ENCODE measurements at places on chromosomes 4 and X.

DNA sequence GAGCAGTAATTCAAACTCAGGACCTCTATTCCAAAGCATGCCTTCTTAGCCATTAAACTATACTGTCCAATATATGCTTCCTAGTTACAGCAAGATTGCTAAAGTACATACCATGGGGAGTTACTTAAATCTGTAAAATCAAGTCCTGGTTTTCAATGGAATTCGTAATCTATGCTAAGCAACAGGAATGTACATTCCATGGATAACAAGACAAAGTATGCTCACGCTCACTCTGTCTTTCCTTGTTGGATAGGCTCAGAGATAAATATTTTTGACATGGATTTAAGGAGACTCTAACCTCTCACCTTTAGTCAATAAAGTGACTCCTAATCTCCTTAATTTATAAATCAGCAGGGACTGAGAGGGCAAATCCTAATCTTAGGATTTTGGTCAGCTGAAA lies 47.3 kb upstream of the STK26 start:
- no peak for DNase-seq

DNA sequence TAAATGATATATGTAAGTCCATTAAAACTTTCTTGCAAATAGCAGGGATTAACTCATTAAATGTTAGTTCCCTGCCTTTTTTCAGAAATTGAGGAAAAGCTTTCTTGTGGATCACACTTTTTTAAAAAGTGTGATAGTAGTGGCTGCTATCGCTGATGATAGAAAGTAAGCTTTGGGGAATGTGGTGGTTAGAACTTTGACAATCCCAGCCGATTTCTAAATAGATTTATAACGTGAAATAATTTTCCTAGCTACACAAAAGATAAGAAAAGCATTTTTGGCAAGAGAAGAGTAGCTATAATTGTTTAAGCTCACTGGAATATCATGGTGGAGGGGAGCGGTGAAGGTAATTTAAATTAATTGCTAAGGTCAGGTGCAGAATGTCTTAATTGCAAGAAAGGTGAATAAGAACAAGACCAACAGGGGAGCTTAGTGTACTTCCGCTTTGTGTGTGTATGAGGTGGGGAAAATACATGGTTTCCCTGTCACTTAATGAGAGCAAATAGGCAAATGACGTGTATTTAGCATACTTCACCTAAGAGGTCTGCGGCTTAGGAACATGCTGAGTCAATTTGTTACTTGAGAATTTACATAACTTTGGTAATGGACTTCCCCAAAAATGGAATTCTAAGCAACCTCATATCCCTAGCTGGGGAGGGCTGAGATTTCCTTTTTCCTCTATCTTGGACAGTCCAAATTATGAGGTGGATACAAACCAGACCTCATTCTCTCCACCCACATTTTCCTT lies 11.7 kb upstream of the IL21 start:
- DNase-seq = no peak

DNA sequence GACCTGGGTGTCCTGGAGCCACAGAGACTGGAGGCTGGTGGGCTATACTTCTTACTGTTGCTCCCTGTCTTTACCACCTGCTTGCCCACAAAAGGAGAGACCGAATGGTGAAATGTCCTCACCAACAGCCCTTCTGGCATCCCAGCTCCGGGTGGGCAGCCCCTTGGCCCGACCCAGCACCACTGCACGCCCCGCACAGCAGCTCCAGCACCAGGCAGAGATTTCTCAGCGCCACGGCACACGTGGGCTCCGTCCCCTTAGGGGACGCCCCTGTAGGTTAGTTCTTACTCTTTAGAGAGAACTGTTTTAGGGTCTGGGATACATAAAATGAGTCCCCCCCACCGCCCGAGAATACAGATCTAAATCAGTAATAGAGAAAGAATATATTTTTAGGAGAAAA lies 158.4 kb upstream of the MAB21L2 start:
- no peak for DNase-seq

DNA sequence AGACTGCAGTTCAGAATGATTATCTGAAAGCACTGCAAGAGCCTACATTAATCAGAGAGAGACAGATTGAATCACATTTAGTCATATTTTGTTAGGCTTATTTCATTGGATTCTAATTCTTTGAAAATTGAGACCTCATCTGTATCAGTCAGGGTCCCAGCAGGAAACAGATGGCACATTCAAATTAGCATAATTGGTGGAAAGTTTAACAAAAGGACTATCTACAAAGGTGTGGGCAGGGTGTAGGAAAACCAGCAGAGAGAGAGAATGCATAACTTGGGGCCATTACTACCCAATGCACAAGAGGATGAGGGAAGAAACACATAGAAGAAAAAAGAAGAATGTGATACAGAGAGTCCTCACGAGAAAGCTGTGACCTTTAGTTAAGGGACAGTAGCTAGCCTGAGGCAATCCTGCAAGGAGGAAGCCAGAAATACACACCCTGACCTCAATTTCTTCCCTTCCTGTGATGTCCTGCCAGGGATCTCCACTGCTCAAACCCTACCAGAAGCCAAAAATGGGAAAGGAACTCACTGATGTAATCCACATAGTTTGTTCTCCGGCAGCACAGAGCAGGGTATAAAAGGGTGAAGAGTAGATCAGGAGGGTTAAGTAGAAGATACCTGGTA lies 17.7 kb upstream of the XKRX start:
- no peak for DNase-seq

DNA sequence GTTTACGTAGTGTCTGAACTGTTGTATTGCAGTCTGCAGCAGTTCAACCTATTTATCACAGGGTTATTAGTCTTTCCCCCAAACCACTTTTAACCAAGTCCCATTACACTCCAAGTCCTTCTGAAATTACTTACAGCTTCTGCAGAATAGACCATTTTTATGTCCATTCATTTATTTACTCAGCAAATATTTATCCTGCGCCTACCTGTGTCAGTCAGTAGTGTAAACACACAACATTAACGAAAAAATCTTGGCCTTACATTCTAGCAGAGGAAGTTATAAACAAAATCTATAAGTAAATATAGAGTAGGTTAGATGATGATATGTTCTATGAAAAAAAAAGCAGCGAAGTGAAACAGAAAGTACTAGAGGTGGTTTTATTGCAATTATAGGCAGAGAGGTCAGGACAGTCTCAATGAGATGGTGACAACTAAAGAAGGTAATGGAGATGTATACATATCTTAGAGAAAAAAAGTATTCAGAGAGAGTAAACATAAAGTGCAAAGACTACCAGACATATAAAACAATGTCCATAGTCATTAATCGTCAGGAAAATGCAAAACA lies 534.7 kb downstream of the KCNIP4 start:
- DNase-seq = no peak

GRCh38 chr4:88600176-88600838 lies 8.0 kb downstream of the HERC3 start:
- DNase-seq = no peak

DNA sequence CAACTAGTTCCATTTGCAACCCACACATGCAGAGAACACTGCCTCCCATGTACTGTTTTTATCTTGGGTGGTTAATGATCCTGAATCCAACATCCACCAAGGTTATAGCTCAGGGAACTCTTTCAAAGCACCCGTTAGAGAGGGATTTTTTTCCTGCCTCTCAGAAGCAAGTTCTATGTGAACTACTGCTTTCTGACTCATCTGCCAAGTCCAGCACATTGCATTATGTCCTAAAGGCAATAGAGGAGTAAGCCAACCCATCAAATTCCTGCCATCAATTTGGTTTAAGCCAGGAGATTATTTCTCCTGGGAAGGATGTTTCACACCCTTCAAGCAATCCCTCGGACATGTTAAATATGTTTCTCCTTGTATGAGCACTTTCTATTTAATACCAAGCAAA lies 334.5 kb downstream of the GASK1B start:
- no peak for DNase-seq

GRCh38 chr4:184444215-184444952 lies 30.0 kb downstream of the IRF2 start:
- DNase-seq = no peak

DNA sequence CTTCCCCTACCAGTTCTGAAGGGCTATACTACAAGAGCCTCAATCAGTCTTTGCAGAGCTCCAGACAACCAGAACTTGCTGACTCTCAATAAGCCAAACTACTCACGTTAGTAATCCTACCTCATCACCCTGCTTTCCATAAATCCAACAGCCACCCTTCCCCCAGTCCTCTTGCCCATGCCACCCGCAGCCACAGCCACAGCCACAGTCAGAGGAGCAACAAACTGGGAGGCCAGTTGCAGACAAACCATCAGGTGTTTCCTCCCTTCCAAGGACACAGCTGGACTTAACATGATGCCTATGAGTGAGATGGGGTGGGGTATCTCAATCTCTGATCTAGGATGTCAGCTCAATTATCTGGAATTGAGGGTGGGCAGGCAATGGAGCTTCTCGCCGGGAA lies 1.0 kb downstream of the GABRA3 start:
- DNase-seq = no peak

DNA sequence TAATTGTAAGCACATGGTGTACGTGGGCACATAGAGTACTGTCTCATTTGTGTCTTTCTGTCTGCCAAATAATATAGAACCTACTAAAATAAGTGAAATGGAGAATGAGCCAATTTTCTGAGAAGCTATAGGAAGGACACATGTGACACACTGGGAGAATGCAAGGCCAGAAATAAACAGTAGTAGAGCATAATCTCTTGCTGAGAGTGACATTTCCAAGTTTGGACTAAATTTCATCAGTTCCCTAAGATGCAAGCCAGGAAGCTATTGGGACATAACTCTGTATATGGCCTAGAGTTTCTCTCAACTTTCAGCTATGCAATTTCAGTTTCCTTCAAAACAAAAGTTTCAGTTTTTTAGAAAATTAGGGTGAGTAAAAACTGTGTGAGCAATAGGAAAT lies 638.7 kb downstream of the PCDH18 start:
- no peak for DNase-seq

DNA sequence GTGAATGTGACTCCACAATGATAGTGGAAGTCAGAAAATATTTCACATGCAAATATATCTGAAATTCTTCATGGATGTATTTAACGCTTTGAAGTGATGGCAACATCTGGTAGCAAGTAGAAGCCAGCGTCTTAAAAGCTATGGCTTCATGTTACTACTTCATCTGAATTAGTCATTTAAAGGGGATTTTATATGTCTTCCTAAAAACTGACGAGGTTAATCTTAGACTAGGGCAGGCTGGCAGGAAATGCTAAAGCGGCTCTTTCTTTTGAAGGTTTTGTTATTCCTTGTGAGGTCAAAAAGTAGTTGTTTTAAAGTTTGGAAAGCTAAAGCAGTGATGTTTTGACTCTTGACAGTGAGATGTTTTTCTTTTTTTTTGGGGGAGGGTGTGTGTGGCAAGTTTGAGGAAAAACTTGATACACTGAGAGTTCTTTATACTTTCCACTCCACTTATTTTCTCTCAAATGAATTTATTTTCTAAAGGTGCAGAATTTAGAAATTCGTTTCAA lies 22.6 kb downstream of the PLS3 start:
- DNase-seq = no peak

GRCh38 chrX:27597508-27597907 lies 7.4 kb downstream of the DCAF8L2 start:
- DNase-seq = no peak

DNA sequence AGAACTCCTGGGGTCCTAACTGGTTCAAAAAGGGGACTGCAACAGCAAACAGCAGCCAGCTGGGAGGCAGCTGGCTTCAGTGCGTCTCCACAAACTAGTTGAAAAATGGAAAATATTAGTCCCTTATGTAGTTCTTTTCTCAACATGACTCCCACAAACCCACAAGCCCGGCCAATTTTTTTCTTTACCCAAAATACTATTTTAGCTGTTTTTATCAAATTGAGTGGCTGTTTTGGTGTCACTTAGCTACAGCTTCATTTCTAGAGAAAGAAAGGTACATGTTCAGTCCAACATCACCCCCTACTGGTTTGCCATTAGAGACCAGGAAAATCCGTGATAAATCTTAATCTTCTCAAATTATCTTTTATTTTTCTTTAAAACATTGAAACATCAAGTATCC lies 97.2 kb downstream of the GUCY2F start:
- DNase-seq = no peak

- no peak for DNase-seq
These were observed 782.2 kb upstream of the LCORL start for GRCh38 chr4:18803781-18804180.

DNA sequence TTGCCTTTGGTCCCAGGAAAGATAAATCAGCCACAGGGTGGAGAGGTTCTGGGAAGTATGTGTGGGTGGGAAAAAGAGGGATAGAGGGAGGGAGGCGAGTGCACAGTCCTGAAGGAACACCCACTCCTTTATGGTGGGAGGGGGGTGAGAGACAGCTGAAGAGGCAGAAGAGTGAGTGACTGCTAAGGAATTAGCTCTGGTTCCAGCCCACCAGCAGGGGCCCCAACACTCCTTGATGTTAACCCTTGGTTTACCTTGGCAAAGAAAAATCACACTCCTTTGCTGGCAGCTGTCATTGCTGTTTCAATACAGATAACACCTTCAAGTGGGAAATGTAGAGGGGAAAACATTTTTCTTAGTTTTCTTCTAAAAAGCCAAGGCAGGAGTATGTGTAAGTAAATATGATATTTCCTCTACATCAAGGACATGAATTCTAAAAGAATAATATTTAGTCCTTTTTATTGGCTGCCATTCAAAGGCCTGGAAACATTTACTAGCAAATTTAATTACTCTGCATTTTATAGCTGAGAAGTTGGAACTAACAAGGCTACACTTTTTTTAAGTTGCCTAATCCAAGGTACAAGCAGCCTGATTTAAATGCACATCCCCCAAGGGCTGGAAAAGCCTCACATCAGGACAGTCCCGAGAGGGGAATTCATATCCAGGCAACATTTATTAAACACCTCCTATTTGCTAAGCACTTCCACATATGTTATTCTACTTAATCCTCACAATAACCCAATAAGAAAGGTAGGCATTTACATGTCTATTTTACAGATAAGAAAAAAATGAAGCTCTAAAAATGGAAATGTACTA lies 81.7 kb downstream of the HS6ST2 start:
- no peak for DNase-seq

GRCh38 chrX:21779095-21779494 lies 21.2 kb upstream of the SMPX start:
- no peak for DNase-seq

DNA sequence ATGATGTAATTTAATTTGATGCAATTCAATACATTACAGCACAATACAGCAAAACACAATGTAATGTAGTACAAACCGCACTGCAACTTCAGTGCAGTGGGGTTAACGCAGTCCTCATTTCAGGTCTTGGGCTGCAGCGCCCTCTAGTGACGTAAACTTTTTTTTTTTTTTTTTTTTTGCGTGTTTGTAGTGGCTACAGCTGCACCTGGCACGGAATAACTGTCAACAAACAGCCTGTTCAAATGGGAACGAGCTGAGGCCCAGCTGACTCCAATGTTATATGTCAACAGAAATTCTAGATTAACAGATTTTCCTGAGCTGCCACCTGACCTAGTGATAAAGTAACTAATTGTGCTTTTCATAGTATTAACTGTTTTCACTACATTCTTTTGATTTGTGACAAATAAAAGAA lies 33.5 kb upstream of the RASSF6 start:
- DNase-seq = no peak

- DNase-seq = no peak
These were observed at the start of gene SLC4A4 for GRCh38 chr4:71338846-71339593. Gene SLC4A4, plus strand, starts transcription at chr4:71339020.

DNA sequence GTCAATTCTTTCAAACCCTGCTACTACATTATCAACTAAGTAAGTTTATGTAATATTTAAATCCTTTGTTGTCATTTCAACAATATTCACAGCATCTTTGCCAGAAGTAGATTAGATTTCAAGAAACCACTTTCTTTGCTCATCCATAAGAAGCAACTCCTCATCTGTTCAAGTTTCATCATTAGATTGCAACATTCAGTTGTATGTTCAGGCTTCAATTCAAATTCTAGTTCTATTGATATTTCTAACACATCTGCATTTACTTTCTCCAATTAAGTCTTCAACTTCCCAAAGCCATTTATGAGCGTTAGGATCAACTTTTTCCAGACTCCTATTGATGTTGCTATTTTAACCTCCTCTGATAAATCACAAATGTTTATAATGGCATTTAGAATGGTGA lies 66.1 kb downstream of the BMP3 start:
- DNase-seq = no peak

All from aorta (tissue), 5 donors.